ENCODE measurements at places on chromosomes 1 and 21.

DNA sequence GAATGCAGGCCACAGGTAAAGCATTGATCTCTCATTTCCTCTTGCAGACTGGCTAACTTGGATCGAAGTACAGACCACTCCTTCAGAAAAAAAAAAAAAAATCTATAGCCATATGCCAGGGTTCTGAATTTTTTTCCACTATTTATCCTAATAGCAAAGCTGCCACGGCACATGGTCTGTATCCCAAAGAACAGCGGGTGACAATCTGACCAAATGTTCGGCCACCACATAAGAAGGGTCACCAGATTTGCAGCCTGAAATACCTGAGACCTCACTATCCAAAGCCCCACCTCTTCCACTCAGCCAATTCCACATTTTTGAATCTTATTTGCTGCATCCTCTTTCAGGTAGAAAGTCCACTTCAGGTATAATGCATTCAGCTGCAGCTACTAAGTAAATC is 55.6 kb upstream of the RGS7 start:
- DNase-seq: no peak

- no peak for DNase-seq
Measured at GRCh38 chr1:24586970-24587820, 31.3 kb downstream of the NCMAP start.

DNA sequence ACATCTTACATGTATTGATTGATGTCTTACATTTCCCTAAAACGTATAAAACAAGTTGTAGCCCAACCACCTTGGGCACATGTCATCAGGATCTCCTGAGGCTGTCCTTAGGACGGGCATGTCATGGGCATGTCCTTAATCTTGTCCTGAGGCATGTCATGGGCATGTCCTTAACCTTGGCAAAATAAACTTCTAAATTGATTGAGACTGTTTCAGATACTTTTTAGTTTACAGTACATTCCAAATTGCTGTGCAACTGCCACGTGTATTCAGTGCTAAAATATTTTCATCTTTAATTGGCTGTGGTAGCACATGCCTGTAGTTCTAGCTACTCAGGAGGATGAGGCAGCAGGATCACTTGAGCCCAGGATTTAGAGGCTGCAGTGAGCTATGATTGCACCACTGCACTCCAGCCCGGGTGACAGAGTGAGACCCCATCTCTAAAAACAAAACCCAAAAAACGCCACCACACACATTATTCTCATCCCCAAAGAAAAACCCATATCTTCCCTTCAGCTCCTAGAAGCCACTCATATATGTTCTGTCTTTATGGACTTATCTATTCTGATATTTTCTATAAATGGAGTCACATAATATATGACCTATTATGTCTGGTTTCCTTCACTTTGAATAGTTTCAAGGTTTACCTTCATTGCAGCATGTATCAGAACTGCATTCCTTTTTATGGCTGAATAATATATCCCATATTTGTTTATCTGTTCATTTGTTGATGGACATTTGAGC is 96.0 kb upstream of the BTG3 start:
- DNase-seq: no peak

GRCh38 chr1:183633676-183634343 is 1.8 kb downstream of the ARPC5 start:
- DNase-seq: no peak

- DNase-seq: no peak
Measured at GRCh38 chr1:26171084-26172072, at the start of gene ZNF593OS. Gene ZNF593OS (minus strand): TSS chr1:26171832. CDS start chr1:26171661, 171 bp downstream.

- no peak for DNase-seq
Measured at GRCh38 chr1:167713330-167714081, 8.3 kb upstream of the MPZL1 start.

GRCh38 chr1:59094001-59094400 is 202.9 kb upstream of the FGGY start:
- no peak for DNase-seq

DNA sequence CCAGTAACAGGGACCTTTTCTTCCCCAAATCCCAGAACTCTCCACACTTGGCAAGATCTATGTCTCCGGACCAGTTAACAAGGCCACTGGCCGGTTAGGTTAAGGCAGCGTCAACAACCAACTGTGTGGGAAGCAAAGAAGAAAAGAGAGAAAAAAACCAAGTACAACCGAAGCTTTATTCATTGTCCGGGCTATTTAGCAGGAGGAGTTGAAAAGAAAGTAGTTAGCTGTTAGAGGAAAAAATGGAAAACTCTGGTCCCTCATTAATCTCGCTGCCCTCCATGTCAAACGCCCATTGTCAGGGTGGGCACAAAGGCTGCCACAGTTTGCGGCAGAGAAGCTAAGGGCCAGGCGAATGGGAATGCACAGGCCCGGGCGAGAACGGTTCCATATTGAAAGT is 49.3 kb upstream of the GRIK3 start:
- no peak for DNase-seq

GRCh38 chr21:43306391-43306790 is 120.5 kb downstream of the SIK1 start:
- no peak for DNase-seq

DNA sequence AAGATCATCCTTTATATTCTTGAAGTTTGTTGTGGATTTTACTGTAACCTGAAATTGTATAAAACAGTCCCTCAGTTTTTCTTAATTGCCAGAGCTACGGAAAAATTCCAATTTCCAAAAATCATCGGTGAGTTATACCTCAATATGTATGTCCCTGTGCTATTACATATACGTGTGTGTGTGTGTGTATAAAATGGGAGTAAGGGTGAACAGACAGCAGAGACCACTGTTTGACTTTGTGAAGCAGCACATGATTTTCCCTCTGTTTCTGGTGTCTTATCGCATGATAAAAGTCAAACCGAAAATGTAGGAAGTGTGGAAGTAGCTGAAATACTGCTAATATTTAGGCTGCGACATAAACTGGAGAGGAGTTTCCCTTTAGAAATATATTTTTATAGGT is 1.2 kb downstream of the OR2T1 start:
- DNase-seq: no peak

- no peak for DNase-seq
Measured at GRCh38 chr1:39940253-39940652, 14.7 kb upstream of the MFSD2A start.
